ENCODE measurements at places on chromosomes 16 and 17.

- no peak for DNase-seq
Observed at GRCh38 chr17:82345151-82345976, 11.8 kb upstream of the SECTM1 start.

GRCh38 chr17:64320613-64321553 lies 57.8 kb upstream of the TEX2 start:
- DNase-seq, result peak; percentile 40

DNA sequence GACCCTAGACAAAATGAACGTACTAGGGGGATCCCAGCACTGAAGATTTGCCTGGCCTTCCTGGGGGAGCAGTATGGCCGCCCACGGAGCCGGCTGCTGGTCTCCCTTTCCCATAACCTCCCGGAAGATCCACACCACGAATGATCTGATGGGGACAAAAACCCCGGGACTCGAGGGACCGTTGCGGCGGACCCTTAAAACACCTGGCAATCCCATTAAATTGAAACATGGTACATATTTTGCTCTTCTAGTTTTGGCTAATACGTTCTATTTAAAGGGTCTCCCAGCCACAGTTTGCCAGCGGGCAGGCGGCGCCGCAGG lies 45.2 kb upstream of the LCMT1 start:
- DNase-seq, result no peak

DNA sequence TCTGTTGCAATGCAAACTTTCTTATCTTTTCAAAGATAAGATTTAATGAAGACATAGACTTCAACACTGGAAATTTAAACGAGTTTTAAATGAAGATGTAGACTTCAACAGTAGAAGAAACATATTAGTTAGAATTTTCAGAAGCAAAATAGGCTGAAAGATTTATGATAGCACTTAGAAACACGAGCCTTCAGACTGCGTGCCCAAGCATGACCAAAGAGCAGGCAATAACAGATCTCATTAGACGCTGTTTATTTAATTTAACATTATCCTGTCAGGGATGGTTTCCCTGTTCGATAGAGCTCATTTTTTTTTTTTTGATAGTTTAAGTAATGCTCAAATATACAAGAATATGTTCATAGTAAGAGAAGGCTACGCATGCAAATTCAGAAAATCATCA lies 604.7 kb upstream of the SOX9 start:
- no peak for DNase-seq

GRCh38 chr17:159609-160008 lies 21.8 kb downstream of the DOC2B start:
- no peak for DNase-seq
